ENCODE measurements at places on chromosomes 6 and 20.
A peak's percentile ranks its signal among the peaks of the same experiment; 100 is the strongest.

DNA sequence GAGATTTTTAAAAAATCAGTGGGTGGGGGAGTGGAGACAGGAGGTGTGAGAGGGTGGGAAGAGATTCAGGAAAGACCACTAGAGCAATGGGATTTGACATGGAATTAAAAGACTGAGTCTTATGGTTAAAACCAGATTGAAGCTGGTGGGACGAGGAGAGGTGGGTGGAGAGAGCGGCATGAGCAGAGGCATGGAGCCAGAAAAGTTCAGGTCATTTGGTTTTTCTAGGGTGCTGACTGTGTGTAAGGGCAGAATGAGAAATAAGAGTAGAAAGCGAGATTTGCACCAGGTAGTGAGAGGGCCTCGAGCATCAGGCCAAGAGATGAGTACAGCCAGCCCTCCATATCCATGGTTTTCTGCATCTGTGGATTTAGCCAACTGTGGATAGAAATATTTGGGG, 121.3 kb downstream of the TCP11 start:
- DNase-seq: no peak

GRCh38 chr20:21503345-21503744, 10.5 kb downstream of the NKX2-2 start:
- peak; percentile 78 for DNase-seq

DNA sequence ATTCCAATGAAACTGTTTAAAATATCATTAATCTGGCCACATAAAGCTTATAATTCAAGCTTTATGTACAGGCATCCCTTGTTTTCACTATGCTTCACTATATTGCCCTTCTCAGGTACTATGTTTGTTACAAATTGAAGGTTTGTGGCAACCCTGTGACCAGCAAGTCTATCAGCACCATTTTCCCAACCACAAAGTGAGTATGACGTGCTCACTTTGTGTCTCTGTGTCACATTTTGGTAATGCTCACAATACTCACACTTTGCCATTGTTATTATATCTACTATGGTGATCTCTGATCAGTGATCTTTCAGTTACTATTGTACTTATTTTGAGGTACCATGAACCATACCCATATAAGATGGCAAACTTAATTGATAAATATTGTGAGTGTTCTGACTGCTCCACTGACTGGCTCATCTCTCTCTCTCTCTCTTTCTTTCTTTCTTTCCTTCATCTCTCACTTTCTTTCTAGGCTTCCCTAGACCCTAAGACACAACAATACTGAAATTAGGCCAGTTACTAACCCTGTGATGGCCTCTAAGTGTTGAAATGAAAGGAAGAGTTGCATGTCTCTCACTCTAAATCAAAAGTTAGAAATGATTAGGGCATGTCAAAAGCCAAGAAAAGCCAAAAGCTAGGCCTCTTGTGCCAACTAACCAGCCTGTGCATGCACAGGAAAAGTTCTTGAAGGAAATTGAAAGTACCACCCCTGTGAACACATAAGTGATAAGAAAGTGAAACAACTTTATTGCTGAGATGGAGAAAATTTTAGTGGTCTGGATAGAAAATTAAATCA, 227.9 kb downstream of the BCAS1 start:
- no peak for DNase-seq

GRCh38 chr6:131688286-131688685, 12.9 kb downstream of the OR2A4 start:
- no peak for DNase-seq

DNA sequence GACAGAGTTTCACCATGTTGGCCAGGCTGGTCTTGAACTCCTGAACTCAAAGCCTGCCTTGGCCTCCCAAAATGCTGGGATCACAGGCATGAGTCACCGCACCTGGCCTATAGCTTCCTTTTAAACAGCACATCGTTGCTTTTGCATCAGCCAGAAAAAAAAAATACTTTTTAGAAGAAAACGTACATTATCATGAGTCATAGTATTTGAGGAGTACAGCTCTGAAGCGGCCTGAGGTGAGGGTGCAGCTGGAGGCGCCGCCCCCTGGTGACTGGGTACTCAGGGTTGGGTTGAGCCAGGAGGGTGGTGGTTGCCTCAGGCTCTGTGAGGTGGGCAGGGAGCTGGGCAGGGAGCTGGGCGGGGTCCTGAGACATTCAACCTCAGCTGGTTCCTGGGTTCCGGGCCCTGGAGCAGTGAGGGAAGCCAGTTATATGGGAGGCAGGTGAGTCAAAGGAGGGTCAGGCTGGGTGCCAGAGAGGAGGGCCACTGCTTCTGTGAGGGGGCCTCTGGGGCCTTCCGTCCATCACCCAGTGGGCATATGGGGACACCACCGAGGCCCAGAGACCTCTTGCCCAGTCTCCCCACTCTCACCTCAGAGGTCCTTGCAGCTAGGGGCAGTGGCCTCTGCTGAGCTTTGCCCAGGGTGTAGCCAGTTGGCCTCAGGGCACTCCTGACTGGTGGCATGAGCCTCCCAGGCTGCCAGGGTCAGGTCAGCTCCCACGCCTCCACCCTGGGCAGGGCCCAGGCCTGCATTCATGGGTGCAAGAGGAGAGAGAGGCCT, 11.7 kb upstream of the ID1 start:
- peak; percentile 93 for DNase-seq

DNA sequence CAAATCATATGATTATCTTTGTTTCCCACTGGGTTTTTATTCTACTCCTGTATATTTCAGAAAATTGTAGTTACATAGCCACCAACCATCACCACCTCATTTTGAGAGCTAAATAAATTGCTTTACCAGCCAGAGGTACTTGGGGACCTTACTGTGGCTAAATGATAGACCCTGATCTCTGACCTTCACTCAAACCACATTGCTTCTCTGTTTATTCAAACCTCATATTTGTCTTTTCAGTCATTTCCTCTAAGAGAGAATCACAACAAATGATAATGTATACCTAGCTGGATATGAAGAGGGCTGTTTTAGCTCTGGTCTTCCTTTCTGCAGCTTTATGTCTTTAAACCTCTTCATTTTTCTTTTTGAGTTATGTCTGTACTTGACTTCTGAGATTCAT, 142.8 kb downstream of the ADGB start:
- DNase-seq: no peak

DNA sequence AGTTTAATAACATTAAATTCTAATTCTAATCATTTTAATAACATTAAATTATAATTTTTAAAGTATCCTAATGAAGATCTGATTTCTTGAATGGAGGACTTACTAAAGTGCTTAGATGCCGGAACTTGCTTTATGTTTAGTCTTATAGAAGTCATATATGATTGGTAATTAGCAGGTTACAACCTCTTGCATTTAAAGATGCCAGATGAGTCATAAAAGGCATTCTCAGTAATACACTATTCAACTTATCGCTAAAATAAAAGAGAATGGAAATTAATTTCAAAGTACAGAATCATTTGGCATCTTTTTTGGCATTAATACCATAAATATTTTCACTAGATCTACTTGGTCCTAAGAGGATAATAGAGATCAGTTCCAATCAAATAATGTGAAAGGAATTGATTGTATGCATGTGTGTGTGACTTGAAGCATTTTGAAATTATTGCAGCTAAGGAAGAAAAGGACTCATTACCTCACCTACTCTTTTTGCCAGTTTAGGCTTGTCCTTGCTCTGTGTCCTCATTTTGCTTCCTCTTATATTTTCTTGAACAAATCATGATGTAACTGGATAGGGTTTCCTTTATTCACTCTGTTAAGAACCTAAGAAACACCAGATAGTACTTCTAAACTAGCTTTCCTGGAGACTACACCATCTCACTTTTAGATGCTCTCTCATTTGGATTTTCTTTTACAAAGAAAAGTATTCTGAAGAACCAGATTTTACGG, 2.7 kb downstream of the COL21A1 start:
- no peak for DNase-seq

GRCh38 chr6:52306972-52307870, 22.7 kb upstream of the MCM3 start:
- DNase-seq: no peak

DNA sequence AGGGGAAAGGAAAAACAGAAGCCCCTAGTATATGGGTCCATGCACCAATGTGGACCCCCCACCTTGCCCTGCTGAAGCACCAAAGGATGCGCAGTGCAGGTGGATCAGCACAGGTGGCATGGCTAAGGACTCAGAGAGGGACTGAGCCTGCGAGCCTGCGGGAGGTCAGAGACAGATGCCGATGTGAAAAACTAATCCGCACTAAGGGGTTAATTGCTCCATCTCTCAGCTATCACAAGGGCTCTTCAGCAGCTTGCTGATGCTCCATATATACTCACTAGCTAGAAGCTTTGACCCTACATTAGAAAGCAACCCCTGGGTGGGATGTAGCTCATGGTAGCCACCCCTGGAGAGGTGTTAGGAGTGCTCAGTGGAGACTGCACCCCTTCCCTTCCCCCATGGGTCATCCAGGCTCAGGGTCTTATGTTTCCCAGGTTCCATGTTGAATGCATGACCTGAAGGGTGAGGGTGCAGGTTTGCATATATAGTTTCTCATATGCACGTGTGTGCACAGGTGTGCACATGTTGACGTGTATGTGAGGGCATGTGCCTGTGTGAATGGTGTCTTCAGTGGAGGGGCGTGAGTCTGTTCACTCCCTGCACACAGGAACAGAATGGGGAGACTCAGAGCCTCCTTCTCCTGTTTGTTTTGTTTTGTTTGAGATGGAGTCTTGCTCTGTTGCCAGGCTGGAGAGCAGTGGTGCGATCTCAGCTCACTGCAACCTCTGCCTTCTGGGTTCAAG, 13.4 kb upstream of the IP6K3 start:
- DNase-seq: no peak

DNA sequence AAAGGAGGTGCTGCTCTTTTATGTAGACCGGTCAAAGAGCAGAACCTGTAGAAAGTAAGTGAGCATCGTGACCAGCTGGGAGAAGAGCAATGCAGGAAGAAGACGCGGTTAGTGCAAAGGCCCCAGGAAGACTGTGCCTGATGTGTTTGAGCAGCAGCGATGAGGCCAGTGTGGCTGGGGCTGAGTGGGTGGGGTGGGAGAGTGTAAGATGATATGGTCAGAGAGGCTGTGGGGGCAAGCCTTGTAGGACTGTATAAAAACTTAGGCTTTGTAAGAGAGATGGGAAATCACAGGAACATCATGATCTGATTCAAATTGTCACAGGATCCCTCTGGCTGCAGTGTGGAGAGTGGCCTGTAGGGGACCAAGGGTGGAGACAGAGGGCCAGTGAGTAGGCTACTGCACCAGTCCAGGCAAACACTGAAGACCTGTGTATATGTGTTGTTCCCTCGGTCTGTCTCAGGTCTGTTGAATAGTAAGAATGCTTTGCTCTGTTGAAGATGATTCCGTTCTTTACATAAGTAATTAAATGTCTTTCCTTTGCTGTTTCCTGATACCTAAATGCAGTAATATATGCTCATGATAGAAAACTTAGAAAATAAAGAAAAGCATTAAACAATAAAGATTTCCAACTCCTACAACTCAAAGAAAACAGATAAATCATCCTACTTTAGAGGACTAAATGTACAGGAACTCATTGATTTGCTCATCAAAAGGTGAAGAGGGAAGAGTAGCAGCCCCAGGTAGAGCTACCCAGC, 23.6 kb upstream of the WFDC2 start:
- DNase-seq: peak; percentile 75

DNA sequence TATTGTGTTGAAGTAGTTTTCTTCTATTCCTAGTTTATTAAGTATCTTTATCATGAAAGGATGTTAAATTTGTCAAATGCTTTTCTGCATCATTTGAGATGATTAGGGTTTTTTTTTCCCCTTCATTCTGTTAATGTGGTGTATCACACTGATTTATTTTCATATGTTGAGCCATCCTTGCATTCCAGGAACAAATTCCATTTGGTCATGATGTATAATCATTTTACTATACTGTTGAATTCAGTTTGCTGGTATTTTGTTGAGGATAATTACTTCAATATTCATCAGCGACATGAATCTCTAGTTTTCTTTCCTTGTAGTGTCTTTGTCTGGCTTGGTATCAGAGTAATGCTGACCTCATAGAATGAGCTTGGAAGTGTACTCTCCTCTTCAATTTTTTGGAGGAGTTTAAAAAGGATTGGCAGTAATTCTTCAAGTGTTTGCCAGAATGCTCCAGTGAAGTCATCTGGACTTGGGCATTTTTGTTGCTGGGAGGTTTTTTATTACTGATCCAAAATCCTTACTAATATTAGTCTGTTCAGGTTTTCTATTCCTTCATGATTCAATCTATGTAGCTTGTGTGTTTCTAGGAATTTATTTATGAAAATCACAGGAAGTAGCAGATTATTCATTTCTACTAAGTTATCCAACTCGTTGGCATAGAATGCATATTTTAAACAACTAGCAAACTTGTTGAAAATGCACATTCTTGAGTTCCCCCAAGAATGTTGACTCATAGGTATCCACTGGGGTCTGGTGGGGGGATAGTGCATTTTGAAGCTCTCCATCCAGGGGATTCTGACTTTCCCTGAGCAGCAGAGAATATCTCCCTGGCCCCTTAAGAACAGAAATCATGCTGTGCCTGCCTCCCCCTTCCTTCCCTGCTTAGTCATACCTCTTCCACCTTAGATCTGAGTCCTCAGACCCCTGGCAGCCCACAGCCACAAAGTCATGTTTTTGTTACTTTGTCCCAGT, 187.1 kb downstream of the BMP7 start:
- no peak for DNase-seq

- no peak for DNase-seq
These were observed 54.2 kb upstream of the FRMD1 start for GRCh38 chr6:168133168-168133561.

- peak; percentile 32 for DNase-seq
These were observed 229.3 kb upstream of the TENT5A start for GRCh38 chr6:81981812-81982211.

GRCh38 chr20:768426-768978, at the start of gene SLC52A3:
Gene SLC52A3, minus strand, starts transcription at chr20:768500. Its CDS starts 2,726 bp downstream, at chr20:765774.
- no peak for DNase-seq

DNA sequence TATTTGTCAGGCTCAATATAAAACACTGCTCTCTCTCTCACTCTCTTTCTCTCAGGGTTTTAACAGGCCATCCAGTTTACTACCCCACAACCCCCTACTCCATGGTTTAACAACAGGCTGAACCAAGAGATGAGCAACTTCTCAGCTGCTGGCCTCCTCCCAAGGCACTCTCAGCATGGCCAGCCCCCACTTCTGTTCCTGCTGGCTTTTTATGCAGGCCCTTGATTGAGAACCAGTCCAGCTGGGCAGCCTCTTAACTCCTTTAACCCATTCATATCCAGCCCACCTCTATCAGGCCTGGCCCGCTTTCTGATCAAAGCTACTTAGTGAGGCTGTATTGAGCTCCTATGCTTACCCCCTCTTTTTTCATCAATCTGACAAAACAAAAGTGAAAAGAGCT, 346.8 kb upstream of the POU3F2 start:
- DNase-seq: no peak
